ENCODE measurements at places on chromosomes 5 and 9. TPM values are rescaled to one million over a fixed set of nuclear protein-coding genes. Genes with fewer than 3 reads are reported as not detected.
A peak's percentile ranks its signal among the peaks of the same experiment; 100 is the strongest.

DNA sequence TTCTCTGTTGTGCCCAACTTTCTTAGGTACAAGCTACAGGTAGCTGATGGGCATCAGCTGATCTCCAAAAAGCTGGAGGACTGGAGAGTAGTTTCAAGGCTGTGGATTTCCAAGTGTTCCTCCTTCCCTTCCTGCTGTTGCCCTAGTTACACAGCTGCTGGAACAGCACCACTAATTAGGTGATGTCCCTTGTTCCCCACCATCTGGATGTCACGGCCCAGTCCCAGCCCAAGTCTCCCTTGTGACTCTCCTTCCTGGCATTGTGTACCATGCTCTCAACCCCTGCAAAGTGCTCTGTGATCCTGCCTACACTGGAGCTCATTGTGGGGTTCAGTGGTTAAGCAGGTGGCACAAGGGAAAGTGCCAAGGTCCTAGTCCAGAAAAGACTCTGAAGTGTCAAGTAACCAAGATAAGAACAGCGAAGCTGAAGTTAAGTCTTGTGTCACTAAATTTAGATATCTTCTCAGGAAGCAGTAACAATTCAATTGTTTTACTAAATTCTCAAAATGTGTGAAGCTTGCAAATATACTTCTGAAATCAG, 604.5 kb downstream of the ISL1 start:
- H3K36me3 ChIP-seq, result no peaks in the 10 kb centered on the region
- DNase-seq, result no peak

SNCAIP gene
- total RNA-seq, result 31.6 TPM

PAPPA gene
- total RNA-seq, result 11.0 TPM

GRCh38 chr5:62922191-62922590, 343.6 kb downstream of the LRRC70 start:
- H3K36me3 ChIP-seq, result no peaks in the 10 kb centered on the region
- H3K4me1 ChIP-seq, result no peaks in the 10 kb centered on the region
- no peak overlapping the region for H3K27ac ChIP-seq

GAPVD1 gene
- 44.4 TPM for total RNA-seq

CORO2A gene
- 9.9 TPM for total RNA-seq

DNA sequence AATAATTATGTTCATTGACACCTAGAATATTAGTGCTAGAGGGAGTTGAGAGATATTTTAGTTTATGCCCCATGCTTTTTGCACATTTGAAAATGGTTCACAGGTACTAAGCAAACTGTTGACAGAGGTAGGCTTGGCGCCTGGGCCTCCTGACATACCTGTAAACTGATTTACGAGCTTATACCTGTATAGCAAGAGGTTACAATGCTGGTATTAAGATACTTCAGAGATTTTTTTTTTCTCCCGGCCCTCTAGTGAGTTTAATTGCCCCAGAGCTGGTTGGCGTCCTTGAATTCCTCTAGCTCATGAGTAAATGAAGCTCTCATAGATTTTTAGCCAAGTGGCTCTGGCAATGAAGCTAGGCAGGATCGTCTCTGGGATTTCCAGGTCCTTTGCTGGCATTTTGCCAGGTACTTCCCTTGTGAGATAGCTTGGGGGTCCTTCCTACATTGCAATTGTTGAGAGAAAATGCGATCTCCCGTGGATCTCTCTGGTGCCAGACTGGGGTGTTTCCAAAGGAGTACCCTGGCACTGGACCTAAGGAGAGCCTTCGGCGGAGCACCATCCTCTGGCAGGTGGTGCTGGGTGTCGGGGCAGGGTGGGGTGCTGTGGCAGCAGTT, 9.0 kb downstream of the SLC36A1 start:
- DNase-seq, result no peak
- H3K4me3 ChIP-seq, result no peak overlapping the region
- H3K27ac ChIP-seq, result no peak overlapping the region
- H3K36me3 ChIP-seq, result peaks cover 3% of the 10 kb centered on the region
- no peaks in the 10 kb centered on the region for H3K27me3 ChIP-seq

GRCh38 chr9:113343732-113344231, 3.7 kb upstream of the WDR31 start:
- DNase-seq, result no peak
- peak overlapping the region; percentile 70 for H3K4me3 ChIP-seq
- H3K27ac ChIP-seq, result peak overlapping the region; percentile 91

DNA sequence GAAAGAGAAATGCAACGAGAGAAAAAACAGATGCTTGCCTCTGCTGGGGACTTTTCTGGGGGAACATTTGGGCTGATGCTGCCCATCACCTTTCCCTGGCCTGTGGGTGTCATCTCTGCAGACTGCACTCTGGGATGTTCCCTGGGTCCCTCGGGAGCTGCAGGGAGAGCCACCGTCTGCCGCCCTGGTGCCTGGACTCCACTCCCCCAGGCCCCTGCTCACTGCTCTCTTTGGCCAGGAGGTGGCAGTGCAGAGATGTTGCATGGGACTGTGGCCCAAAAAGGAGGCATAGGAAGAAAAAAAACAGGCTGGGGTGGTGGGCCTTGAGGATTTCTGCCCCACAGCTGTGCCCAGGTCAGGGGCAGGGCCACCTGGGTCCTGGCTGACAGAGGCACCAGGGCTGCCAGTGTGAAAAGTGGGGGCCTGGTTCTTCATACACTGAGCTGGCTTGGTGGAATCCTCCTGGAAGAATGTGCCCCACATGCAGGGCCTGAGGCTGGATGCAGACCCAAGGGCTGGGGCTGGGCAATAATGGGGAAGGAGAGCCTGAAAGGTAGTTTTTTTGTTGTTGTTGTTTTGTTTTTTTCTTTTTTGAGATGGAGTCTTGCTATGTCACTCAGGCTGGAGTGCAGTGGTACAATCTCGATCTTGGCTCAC, 353.6 kb downstream of the SLIT3 start:
- no peak for DNase-seq
- no peaks in the 10 kb centered on the region for H3K36me3 ChIP-seq
- peaks cover 28% of the 10 kb centered on the region for H3K27me3 ChIP-seq
- no peak overlapping the region for H3K27ac ChIP-seq

DNA sequence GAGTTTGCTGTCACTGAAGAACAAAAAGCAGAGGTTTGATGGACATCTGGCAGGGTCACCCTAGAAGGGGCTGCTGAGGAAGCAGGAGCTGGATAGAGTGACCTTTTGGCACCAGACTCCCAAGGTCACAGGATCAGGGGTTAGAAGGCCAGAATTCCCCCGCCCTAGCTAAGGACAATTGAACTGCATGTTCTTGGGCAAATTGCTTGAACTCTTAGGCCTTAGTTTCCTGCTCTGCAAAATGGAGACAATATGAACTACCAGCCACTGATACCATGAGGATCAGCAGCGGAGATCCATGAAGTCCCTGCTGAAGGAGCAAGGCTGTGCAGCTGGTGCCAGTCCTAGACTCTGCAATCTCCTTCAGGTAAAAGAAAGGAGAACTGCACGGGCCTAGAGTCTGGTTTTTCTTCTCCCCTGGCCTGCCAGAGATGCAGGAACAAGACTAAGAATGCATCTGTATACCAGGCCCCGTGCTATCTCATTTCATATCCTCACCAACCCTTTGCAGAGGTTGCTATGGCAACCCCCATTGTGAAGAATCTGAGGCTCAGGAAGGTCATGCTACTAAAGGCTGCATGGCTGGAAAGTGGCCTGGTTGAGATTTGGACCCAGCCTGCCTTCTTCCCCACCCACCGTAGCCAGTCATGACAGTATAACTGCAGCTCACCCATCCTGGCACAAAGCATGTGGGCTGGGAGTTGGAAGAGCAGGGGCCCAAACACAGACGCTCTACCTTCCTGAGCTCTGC, 33.7 kb downstream of the CAMK2A start:
- H3K4me1 ChIP-seq, result peaks cover 35% of the 10 kb centered on the region
- no peak for DNase-seq
- H3K27ac ChIP-seq, result no peak overlapping the region
- no peak overlapping the region for H3K4me3 ChIP-seq
- no peaks in the 10 kb centered on the region for H3K27me3 ChIP-seq

TJP2 gene
- total RNA-seq, result 187 TPM

CDC20B gene
- 0.38 TPM for total RNA-seq

GRCh38 chr9:135908754-135909204, 1.4 kb upstream of the CAMSAP1 start:
- peak overlapping the region; percentile 56 for H3K27ac ChIP-seq
- peaks cover 43% of the 10 kb centered on the region for H3K36me3 ChIP-seq
- no peak for DNase-seq
- H3K4me3 ChIP-seq, result peak overlapping the region; percentile 80
- H3K27me3 ChIP-seq, result no peaks in the 10 kb centered on the region
- H3K4me1 ChIP-seq, result peaks cover 25% of the 10 kb centered on the region

DNA sequence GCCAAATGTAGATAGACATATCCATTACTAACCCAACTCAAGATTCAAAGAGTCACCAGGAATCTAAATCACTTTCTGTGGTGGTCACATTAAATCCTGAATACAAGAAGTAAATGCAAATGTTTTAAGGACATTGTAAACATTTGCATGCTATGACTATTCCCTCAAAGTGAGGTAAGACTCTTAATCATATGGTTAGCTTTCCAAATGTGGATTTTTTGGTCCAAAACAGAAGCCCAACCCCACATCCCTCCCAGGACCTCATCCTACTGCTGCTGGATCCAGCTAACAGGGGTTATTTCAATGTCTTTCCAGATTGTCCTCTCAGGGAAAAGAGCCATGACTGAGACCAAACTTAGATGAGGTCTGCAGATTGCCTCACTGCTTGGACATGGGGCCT, 228.1 kb upstream of the PANK3 start:
- no peak for DNase-seq
- H3K4me1 ChIP-seq, result no peaks in the 10 kb centered on the region
- peaks cover 26% of the 10 kb centered on the region for H3K36me3 ChIP-seq
- H3K4me3 ChIP-seq, result no peak overlapping the region
- no peak overlapping the region for H3K27ac ChIP-seq

DNA sequence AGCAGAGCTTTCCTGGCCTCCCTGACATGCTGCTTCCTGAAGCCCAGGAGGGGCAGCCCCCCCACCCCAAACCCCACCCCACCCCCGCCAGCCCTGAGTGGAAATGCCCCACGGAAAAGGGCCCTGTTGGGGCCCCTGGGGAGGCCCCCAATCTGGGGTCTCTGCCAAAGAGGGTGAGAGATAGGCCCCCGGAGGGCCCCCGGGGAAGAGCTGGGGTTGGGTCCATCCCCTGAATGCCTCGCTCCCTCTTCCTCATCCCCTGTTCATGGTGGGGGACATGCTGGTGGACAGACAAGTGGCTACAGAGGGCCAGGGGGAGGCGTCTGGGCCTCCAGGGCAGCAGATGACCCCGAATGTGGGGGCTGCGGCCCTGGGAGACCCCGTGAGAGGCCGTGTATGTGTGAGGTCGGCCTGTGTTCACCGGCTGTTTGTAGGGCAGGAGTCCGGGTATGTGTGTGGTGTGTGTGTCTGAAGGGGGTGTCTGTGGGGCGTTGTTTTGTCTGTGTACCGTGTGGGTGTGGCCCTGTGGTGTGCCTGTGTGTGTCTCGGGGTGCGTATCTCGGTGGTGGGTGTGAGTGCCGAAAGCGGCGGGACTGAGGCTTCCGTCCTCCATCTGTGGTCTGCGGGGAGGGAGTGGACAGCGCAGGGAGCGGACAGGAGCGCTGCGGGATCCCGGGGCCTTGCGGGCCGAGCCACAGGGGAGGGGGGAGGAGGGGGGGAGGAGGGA, 11.3 kb downstream of the C9orf50 start:
- H3K4me3 ChIP-seq, result peak overlapping the region; percentile 93
- H3K36me3 ChIP-seq, result no peaks in the 10 kb centered on the region
- no peak for DNase-seq

GRCh38 chr9:133970581-133971058, 21.5 kb downstream of the VAV2 start:
- H3K36me3 ChIP-seq, result peaks cover 3% of the 10 kb centered on the region
- H3K4me1 ChIP-seq, result peaks cover 37% of the 10 kb centered on the region
- H3K4me3 ChIP-seq, result no peak overlapping the region

SOHLH1 gene
- not detected for total RNA-seq

Measured in type B pancreatic cell (in vitro differentiated cells).